ENCODE measurements at places on chromosomes 16 and 17.

DNA sequence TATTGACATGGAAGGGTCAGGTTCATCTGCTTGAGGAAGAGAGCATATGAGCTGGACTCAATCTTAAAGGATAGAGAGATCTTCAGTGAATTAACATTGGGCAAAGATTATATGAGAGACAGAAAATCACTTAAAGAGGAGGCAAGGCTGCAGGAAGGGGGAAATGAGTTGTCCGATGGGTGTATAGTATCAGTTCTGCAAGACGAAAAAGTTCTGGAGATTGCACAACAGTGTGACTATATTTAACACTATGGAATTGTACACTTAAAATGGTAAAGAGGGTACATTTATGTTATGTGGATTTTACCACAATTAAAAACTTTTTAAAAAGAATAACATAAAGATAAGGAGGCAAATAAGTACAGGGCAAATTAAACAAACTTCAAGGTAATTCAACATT lies 80.7 kb downstream of the HELZ start:
- no peak for DNase-seq

- DNase-seq: peak; percentile 70
These were observed 14.4 kb upstream of the ALDH3A1 start for GRCh38 chr17:19762515-19762961.

GRCh38 chr16:28208824-28209223 lies 2.9 kb downstream of the XPO6 start:
- no peak for DNase-seq

- no peak for DNase-seq
These were observed 38.3 kb upstream of the CRHR1 start for GRCh38 chr17:45745601-45746494.

GRCh38 chr16:62225675-62226074 lies 189.4 kb upstream of the CDH8 start:
- DNase-seq: peak; percentile 53

DNA sequence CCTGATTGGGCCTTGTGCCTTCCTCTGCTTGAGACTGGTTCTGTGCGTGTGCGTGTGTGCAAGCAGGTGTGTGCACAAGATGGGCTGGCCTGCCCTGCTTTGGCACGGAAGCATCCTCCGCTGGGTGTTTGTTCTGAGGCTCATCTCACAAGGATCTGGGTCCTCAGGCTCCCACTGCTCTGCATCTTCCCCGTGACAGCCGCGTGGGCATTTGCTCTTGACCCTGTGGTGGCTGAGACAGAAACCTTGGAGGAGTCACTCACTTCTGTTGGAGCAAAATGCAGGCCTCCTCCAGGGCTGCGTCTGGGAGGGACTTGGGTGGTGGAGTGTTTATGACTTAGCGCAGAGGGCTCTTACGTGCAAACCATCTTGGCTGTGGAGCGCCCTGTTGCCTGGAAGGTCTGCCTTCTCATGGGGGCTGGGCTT lies 119.2 kb downstream of the RPTOR start:
- peak; percentile 62 for DNase-seq

DNA sequence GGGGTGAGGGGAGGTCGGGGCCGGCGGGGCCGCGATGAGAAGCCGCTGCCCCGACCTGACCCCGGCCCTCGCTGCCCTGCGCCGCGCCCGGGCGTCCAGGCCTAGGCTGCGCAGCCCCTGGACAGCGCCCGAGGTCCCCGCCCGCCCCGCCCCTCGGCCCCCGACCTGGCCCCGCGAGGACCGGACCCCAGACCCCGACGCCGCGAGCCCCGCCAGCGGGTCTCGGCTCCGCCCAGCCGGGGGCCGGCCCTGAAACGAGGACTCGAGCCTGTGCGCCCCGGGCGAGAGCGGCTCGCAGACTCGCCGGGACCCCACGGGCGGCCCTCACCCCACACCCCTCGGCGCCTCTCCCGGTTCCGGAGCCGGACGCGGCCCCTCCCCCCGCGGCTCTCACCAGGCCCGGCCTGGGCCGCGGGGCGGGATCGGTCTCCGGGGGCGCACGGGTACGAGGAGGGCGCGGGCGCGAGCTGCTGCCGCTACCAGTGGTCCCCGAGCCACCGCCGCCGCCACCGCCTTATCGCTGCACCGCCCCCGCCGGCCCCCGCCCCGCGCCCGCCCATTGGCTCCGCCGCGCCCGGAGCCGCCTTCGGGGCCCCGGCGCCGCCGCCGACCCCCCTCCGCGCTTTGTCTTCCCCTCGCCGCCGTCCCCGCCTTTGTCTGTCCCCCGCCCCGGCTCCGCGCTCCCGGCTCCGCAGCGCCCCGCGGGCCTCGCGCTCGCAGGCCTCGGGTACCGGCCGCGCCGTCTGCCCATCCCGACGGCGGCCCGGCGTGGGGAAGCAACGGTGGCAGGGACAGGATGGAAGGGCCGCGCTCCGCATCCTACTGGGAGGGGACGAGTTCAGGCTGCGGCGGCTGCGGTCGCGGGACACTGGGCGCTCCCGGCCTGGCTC lies at the start of gene LIMD2:
LIMD2 (minus strand) TSS at position 488 of the 890 bp plus-strand sequence. CDS start 827 bp downstream, outside the sequence.
- peak; percentile 87 for DNase-seq

- no peak for DNase-seq
These were observed 169.3 kb downstream of the RBFOX3 start for GRCh38 chr17:79441356-79442160.

GRCh38 chr16:3717235-3718018 lies at the start of gene TRAP1:
TSS of gene TRAP1 (minus strand) at chr16:3717524. CDS start at chr16:3717508, 16 bp downstream.
- peak; percentile 93 for DNase-seq

GRCh38 chr17:31524926-31525800 lies 133.7 kb downstream of the RAB11FIP4 start:
- peak; percentile 92 for DNase-seq

- DNase-seq: no peak
These were observed 10.4 kb downstream of the TAF1C start for GRCh38 chr16:84176192-84177053.

DNA sequence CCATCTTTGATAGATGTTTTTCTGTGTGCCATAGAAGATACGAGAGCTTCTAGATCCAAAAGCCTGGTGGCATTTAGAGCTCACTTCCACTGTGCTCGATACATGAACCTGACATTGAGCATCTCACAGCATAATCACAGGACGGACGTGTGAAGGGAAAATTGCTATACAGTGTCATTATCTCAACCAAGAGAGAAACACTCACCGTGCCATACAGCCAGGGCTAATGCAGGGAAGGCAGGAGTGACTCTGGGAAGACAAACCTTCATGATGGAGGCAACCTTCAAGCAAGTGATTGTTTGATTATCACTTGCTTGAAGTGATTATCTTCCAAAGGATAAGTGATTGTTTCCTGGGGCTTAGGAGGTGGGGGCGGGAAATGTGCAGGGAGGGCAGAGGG lies 218.2 kb upstream of the HSBP1 start:
- no peak for DNase-seq

GRCh38 chr17:9893411-9894012 lies 11.6 kb downstream of the RCVRN start:
- no peak for DNase-seq

DNA sequence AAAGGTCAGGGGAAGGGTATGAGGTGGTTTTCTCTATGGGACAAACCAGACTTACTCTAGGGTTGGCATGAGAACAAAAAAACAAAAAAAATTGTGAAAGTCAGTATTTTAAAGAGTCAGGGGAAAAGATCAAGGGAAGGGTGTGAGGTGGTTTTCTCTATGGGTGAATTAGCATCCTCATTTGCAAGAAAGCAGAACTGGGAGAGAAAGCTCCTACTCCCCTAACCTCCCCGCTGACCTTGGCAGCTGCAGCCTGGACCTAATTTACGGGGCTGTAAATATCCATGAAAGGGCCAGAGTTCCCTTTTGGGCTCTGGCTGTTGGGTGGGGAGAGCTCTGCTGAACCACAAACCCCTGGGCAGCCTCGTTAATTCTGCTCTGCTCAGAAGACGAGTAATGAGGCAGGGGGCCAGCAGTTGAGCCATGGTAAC lies 10.6 kb downstream of the RHBDL3 start:
- no peak for DNase-seq

GRCh38 chr17:73595479-73595878 lies 48.8 kb downstream of the SDK2 start:
- peak; percentile 38 for DNase-seq

- DNase-seq: no peak
These were observed 161.4 kb upstream of the CDH11 start for GRCh38 chr16:65283181-65283651.

DNA sequence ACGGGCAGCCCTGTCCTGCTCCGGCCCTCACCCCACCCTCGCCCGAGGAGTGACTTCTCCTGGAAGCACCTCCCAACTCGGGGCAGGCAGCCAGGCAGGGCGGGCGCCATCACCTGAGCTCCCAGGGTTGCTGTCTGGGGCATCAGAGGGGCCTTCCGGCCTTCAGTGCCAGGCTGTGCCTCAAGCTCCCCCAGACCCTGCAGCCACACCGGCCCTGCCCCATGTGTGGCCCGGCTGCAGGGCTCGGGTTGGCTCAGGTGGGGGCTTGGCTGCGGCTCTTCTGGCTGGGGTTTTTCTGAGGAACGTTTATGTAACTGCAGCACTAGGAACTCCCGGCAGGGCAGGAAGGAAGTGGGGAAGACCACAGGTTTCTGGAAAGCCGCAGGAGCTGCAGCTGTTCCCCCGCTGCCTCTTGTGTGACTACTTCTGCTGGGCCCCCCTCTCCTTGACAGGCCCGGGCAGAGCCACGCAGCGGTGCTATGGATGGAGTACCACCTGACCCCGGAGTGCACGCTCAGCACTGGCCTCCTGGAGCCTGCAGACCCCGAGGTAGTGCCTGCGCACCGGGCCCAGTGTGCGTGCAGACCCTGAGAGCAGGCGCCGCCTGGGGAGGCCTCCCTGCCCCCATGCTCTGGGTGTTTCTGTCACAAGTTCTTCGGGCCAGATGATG lies 45.6 kb downstream of the PRMT7 start:
- DNase-seq: peak; percentile 79

DNA sequence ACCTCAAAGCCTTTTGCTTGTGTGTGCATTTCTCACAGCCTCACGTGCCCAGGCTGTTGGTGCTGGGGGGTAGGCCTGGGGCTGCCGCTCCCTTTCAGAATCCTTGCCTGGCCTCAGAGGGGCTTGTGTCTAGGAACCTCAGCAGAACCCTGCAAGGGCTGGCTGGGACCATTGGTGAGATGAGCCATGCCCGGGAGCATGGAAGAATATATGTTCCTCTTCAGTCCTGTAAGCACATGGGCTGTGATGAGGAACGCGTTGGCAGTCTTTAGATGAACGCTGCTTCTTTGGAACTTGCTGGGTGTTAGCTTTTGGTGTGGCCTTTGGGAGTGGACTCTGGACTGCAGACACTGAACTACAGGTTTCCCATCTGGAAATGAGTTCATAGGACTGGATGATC lies 32.0 kb upstream of the SLC5A10 start:
- DNase-seq: no peak

- no peak for DNase-seq
These were observed 230.6 kb upstream of the RPL38 start for GRCh38 chr17:73972901-73973300.

DNA sequence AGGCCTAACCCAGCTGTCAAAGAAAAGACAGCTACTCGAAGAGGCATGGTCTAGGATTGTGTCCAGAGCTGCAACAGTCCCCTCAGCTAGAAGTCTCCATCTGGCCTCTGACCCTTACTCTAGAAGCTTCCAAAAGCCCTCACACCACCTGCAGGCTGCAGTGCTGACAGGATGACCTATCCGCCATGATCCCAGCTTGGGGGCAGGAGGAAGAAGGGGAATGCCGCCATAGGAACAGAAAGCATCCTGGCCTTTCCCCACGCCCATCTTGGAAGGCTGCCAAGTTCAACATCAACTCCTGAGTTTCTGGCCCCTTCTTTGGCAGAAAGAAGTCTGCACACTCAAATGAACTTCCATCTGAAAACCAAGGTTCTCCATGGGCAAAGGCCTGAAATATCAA lies 3.1 kb upstream of the KRT36 start:
- DNase-seq: no peak

Data from stimulated activated CD4-positive, alpha-beta T cell treated with anti-CD3 and anti-CD28 coated beads, Interleukin-15, amount 100 ng/mL, for 24 hours (primary cell).